ENCODE measurements at places on chromosomes 7 and 10.

GRCh38 chr7:157017603-157018327 is 7.3 kb upstream of the MNX1 start:
- DNase-seq = no peak

DNA sequence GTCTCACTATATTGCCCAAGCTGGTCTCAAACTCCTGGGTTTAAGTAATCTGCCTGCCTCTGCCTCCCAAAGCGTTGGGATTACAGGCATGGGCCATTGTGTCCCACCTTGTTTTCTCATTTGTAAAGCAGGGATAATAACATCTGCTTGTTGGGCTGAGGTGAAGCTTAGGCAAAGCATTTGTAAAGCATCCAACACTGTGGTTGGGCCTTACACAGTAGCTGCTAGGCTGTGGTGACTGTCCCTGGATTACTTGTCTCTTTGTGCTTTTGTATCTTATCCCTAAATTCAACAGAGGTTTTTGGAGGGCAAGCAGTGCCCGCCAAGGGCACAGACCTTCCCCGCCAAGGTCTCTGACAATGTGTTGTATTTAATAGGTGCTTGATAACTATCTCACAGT is 14.3 kb downstream of the HKDC1 start:
- DNase-seq = no peak

GRCh38 chr7:133654547-133654946 is 401.7 kb downstream of the EXOC4 start:
- DNase-seq = no peak

DNA sequence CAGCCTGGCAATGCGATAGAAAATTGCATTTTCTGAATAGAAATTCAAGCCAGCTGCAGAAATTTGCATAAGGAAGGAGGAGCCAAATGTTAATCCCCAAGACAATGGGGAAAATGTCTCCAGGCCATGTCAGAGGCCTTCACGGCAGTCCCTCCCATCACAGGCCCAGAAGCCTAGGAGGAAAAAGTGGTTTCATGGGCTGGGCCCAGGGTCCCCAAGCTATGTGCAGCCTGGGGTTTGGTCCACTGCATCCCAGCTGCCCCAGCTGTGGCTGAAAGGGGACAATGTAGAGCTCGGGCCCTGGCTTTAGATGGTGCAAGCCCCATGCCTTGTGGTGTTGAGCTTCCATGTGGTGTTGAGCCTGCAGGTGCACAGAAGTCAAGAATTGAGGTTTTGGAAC is 10.0 kb upstream of the GARIN1A start:
- DNase-seq = no peak

- DNase-seq = no peak
These were observed 220.1 kb downstream of the PPP1R3A start for GRCh38 chr7:113698556-113699220.

GRCh38 chr7:137954614-137955013 is 47.3 kb downstream of the CREB3L2 start:
- DNase-seq = no peak

DNA sequence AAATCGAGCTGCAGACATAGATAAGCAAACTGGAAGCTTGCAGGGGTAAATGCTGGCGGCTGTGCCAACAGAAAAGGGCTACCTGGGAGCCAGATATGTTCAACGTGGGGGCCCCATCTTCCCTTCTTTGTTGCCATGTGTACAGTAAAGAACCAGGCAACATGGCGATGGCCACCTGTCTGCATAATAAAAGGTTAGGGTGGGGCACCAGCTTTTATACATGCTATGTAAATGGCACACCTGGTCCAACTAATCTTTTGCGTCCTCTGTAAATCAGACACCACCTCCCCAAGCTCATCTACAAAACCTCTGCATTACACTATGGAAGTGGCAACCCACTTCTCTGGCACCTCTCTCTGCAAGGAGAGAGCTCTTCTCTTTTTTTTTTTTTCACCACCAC is 13.9 kb downstream of the BUD31 start:
- no peak for DNase-seq

DNA sequence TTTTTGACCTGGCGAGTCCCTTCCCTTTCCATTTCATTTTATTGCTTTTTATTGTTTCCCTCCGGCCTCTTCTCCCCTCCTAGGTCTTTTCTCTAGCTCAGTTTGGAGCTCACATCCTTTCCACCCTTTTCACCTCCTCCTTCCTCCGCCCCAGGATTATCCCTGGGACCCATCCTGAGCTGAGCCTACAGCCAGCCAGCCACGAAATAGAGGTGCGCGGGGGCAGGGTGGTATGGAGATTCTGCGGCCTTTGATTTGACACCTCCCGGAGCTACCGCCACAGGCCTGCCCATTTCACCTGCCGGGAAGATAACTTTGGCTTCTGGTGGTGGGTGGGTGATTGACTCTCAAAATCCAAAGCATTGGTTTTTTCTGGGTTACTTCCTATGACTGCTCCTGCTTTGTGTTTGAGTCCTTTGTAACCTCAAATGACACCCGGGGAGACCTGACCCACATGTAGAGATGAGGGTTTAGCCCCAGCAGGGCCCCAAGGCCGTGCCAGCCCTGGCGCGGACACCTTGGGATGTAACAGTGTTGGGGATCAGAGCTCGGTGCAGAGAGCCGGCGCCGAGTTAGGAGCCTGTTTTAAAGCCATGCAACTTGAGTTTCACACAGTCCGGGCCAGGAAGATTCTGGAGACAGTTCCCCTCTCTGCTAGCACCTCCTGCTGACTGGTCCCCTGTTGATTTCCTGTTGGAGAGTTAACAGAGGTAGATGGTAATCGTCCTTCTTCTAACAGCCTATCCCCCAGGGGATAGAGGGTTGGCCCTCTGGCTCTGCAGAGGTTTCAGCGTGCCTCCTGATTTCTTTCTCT is 1.5 kb downstream of the DUSP5 start:
- no peak for DNase-seq

DNA sequence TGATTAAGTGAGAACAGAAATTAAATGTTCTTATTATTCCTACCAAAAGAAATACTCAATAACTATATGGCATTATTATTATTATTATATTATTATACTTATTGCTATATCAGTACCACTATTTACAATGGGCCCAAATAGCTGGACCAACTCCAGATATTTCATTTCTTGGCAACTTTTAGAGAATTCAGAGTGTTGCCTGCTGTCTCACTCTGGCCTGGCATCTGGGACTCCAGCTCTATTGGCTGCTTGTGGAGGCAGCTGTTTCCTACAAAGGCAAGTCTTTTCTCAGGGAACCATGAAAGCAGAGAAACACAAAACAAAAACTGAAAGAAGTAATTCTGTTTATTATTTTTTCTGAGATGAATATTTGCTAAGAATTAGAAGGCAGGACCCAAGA is 105.1 kb upstream of the SORCS1 start:
- no peak for DNase-seq

GRCh38 chr7:2317556-2318293 is 3.5 kb upstream of the SNX8 start:
- DNase-seq = no peak

DNA sequence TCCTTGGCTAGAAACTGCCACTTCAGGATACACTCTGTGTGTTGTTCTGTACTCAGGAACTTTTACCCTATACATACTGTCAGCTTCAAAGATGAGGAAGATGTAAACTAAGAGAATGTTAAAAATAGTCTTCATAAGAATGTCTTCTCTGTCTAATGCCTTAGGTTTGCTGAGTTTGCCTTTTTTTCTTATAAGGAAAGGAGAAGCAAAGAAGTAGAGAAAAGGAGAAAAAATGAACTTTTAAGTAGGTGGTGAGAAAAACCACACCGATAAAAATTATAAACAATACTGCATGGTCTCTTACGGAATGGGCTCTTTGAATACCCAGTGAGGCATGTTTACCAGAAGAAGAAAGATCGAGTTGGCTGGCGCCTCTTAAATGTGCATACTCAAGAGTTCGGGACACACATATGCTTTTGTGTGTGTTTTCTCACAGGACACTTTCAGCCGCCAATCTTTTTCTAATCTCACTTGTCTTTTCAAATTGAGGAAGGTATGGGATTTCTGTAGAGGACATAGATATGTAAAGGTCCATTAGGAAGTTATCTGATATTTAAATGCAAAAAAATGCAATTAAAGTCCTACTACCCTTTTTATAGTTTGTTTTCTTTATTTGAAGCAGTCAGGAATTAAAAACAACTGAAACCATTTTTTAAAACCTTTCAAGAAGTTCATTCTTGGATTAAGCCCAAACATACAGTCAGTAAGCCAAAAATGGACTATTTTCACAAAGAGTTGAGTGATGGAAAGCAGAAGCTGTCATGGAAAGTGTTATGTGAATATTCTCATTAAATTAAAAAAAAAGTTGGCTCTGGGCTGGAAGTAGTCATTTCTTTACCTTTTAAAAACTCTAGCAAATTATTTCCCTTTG is 100.6 kb upstream of the MDFIC start:
- DNase-seq = no peak

DNA sequence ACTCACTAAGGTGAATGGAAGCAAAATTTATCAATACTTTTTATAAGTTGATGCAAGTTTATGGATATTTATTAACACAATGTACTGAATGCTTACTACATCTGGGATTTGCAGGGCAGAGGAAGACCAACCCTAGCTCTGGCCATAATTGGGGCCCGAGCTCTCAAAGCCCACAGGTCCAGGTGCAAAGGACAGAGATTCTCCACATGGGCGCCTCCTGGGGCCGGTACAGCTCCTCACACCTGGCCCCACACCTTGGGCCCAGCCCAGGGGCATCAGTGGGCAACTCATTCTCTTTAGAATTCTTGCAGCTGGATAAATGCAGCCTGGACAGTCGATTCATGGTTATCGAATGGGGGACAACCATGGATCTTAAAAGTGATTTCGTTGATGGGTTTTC is 47.1 kb downstream of the CALML3 start:
- no peak for DNase-seq

DNA sequence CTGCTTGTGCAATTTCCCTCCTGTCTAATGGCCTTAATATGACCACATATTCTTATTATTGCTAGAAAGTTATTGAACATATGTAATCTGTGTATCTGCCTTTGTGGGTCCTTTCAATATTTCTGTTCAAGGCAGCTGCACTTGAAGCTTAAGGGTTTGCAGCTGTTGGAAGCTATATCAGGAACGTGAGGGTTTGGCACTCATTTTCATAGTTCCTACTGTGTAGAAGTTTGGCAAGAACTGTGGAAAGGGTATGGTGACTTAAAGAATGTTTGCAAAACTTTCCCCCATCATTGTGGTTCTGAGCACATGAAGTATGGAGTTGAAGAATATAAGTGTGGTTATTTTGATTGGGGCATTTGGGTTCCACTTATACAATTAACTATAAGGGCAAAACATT is 144.7 kb upstream of the SEMA3A start:
- DNase-seq = no peak

DNA sequence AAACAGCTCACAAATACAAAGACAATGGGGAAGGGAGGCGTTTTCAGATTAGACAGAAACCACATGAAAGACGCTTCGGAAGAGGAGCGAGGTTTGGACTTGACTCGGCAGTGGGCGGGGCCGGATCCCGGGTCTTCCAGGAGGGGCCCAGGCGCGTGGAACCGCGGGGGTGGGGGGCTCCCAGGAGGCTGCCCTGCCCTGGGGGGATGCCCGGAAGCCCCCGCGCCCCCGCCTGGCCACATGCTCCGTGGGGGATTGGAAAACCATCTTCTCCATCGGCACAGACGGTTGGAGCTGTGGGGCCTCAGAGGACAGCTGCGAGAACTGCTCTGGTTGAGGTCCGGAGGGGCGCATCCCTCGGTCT is 186.0 kb upstream of the SHH start:
- no peak for DNase-seq
